ENCODE measurements at places on chromosomes 12 and 14.
A peak's percentile ranks its signal among the peaks of the same experiment; 100 is the strongest.

- no peak for DNase-seq
These were observed 161.5 kb downstream of the RPS29 start for GRCh38 chr14:49424436-49425331.

GRCh38 chr14:37597914-37598746 is 2.7 kb downstream of the TTC6 start:
- peak; percentile 22 for DNase-seq

- no peak for DNase-seq
These were observed 78.4 kb downstream of the PTPRR start for GRCh38 chr12:70842136-70842535.

GRCh38 chr12:75000120-75000519 is 209.5 kb downstream of the KCNC2 start:
- DNase-seq, result no peak

GRCh38 chr12:8819666-8819980 is 2.8 kb upstream of the A2ML1 start:
- DNase-seq, result no peak

GRCh38 chr12:62379026-62379722 is 87.5 kb upstream of the MON2 start:
- DNase-seq, result no peak

DNA sequence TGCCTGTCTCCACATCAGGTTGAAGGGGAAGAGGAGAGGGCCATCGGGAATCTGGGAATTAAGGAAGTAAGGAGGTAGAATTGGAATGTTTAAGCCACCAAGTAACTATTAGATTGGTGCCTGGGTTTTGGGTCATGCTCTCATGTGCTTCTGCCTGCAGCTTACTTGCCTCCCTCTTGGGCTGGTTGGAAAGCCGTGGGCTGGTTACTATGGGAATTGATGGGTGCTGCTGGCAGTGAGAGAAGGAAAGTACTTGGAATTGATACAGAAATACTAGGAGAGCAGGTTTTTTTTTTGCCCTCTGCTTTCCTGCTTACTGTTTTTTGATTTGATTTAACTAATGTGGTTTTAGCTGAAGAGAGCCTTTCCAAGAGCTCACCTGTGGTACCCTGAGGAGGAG is 493.5 kb upstream of the RGS6 start:
- DNase-seq, result no peak

DNA sequence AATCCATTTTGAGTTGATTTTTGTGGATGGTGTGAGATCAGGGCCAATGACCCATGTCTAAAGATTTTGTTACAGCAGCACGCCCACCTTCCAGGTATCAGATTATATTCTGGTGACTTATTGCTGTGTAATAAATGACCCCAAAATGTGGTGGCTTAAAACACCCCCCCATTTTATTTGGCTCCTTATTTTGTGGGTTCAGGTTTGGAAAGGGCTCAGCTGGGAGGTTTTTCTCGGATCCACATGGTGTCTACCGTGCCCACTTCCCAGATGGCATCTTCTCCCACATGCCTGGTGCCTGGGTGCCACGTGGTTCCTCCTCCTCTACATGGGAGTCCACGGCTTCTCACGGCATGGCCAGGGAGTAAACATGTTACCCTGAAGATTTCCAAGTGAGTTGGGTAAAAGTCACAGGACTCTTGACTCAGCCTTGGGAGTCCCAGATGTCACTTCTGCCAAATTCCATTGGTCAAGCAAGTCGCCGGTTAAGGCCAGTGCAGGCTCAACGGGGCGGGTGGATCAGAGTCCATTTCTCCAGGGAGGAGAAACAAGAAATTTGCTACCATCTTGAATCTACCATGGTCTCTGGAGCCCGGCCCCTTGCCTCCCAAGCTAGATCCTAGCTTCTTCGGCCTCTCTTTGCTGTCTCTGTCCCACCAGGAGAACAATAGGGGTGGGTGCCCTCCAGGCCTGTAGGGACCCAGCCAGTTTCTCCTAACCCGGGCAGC is 214.3 kb downstream of the KIF26A start:
- no peak for DNase-seq

GRCh38 chr12:674272-674781 is 11.1 kb upstream of the NINJ2 start:
- no peak for DNase-seq

- no peak for DNase-seq
These were observed 28.2 kb downstream of the GALNT16 start for GRCh38 chr14:69288011-69288771.

GRCh38 chr12:116454950-116455447 is 104.2 kb upstream of the MAP1LC3B2 start:
- DNase-seq, result no peak

- DNase-seq, result no peak
These were observed 238.9 kb upstream of the MIS18BP1 start for GRCh38 chr14:45491914-45492313.

- DNase-seq, result no peak
These were observed 5.7 kb downstream of the FAM222A start for GRCh38 chr12:109719123-109720022.

GRCh38 chr14:37062191-37062803 is 110.1 kb downstream of the SLC25A21 start:
- DNase-seq, result no peak

DNA sequence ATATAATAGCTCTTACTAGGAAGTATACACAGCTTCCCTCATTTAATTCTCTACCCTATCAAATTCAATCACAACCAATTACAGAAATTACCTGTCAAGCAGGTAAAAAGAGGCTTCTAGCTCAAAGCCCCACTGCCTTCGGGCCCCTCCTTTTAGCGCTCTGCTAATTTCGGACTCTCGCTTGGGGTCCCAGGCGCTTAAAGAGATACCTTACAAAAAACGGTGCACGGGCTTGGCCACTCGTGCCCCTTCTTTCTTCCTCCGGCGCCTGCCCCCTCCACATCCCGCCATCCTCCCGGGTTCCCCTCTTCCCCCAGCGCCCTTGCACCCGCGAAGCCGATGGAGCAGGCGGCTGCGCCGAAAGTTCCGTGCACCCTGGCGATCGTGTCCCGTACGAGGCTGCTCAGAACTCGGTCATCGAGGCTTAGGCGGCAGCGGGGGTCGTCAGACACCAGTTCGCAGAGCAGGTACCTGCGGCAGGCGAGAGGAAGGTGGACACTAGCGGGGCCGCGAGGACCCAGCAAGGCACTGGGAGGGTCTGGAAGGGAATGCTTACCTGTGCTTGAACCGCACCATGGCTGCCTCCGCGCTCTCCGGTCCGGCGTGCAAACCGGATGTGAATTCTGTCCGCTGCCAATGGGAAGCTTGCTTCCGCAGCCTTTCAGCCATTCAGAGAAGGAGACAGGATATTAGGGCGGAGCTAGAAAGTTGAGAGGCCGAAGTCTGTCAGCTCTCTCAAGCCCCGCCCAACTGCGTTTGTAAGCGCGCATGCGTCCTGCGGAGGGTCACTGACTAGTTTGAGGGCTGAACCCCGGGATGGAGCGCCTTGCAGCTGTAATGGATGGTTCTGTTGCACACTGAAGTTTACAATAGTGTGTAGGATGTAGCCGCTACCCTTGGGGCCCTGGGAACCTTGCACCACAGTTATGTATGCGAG is at the start of gene POP5:
Gene POP5, minus strand, starts transcription at position 616 of the 937 bp plus-strand sequence. Its CDS starts 40 bp downstream, at position 576.
- peak; percentile 94 for DNase-seq

- peak; percentile 72 for DNase-seq
These were observed 72.9 kb downstream of the TRAFD1 start for GRCh38 chr12:112198120-112198733.

GRCh38 chr12:4302881-4303280 is 18.1 kb upstream of the TIGAR start:
- DNase-seq, result no peak

DNA sequence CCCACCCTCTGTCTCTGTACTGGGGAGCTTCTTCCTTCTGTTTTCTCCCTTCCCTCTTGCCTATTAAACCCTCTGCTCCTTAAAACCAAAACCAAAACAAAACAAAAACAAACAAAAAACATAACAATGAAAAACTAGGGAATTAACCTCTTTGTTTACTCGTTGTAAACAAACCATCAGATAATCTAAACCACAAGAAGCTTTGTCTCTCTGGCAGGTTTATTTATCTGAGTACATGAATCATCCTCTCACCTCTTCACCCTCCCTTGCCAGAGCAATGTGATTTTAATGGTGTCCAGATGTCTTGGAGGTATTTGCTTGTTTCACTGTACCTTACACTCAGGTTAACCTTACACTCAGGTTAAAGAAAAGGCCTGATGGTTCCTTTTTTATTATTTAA is 66.1 kb downstream of the DYRK2 start:
- DNase-seq, result no peak

DNA sequence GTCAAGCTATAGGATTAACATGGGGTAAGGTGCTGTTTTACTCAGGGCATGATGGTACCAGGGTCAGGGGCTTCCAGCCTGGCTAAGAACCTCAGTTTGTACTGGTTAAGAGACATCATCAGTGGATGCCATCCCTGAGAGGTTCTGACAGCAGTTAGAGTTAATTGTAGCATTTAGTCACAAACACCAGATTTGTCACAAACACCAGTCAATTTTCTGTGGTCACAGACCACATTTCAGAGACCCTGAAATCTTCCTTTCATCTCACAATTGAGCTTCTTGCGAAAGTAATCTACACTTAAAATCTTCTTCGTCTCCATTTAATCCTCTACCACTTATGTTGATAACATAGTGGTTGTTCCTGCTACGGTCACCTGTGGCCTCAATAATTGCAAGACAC is 143.0 kb upstream of the EGLN3 start:
- no peak for DNase-seq

DNA sequence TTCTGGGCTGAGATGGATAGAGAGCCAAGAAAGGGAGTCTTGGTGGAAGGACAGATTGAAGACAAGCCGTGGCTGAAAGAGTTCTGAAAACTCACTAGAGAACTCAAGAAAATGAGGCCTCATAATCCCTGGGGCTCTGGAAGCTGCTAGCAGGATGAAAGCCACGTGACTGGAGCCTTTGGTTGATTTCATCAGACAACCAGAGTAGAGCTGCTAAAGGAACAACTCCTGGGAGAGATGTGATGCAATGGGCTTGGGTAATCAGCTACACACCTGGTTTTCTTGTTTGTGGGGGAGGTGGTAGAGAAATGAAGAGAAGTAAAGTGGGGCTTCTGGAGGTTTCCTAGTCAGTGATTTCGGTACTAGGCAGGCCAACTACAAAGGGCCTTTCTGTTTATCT is 13.4 kb downstream of the CSRNP2 start:
- no peak for DNase-seq

DNA sequence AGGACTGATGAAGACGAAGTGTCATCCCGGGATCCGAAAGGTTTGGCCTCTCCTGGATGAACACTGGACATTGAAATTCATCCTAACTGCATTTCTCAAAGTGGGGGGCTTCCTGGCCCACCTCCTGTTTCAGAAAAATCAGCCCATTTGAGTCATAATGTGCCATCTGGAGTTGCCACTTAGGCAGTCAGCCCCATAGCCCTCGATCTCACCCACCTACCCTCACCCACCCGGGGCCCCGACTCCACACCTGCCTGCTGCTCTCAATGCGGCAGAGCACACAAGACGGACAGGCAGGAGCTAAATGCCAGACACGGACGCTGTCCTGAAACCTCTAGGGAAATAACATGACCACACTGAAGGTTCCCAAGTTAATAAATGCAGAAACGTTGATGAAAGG is 12.6 kb downstream of the DLK1 start:
- DNase-seq, result no peak

GRCh38 chr12:26658991-26659390 is 174.0 kb downstream of the ITPR2 start:
- DNase-seq, result no peak

- DNase-seq, result no peak
These were observed 47.8 kb downstream of the VRK1 start for GRCh38 chr14:96844857-96845570.

- DNase-seq, result no peak
These were observed 30.6 kb upstream of the OSBPL8 start for GRCh38 chr12:76590131-76590530.

All from germinal center (tissue), 1 donor.